ENCODE measurements at places on chromosomes 1 and 21. TPM values are rescaled to one million over a fixed set of nuclear protein-coding genes. Genes with fewer than 3 reads are reported as not detected.

DNA sequence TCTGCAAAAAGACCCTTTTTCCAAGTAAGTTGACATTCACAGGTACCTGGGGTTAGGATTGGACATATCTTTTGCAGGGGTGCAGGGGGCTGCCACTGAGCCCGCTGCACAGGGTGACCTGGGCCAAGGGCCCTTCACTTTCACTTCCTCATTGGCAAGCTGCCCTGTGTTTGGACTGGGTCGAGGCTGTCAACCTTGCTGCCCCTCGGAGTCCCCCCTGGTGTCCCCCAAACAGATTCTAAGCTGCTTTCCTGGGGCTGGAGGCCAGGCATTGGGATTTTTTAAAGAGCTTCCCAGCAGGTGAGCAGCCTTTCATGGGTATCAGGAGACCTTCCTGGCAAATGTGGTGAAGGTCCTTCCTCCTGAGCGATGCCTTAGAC, 7.9 kb upstream of the UMODL1 start:
- no peak for DNase-seq
- peaks cover 3% of the 10 kb centered on the region for H3K4me1 ChIP-seq
- no peak overlapping the region for H3K4me3 ChIP-seq
- no peak overlapping the region for H3K27ac ChIP-seq
- H3K27me3 ChIP-seq = peaks cover 9% of the 10 kb centered on the region
- H3K36me3 ChIP-seq = no peaks in the 10 kb centered on the region

DNA sequence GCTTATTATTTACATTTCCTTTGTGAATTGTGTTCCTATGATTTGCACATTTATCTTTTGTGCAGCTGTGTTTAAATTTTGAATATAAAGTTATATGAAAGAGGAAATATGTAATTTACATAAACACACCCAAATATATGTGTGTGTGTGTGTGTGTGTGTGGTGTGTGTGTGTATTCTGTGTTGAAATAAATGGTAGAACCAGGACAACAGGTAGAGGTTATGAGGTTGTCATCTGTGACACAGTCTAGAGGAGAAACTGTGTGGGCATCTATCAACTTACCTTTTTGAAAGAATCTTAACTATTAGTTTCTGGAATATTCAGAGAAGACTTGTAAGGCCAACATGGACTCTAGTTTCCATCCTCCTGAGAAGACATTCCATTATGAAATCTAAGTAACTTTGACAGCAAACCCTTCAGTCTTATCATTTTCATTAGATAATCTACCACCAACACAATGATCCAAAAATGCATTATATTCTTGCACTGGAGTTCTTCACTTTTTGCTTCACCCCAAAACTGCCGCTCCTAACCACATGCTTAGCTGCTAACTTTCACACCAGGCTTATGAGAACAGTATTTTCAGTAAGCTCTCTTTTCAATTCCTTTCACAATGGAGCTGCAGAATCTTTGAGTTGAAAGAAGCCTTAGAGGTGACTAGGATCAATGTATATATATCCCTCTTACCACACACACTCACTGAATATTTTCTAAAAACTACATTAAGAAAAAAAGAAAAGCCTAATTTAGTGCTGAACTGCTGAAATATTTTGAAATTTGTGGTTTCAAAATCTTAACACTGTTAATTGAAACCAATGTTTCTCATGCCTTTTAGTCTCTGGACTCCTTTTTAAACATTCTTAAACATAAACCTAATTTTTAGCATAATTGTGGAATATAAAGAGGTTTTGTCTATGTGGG, 21.8 kb downstream of the PTPRC start:
- H3K4me3 ChIP-seq = no peak overlapping the region
- no peak for DNase-seq
- H3K27ac ChIP-seq = no peak overlapping the region
- H3K36me3 ChIP-seq = no peaks in the 10 kb centered on the region
- peaks cover 8% of the 10 kb centered on the region for H3K4me1 ChIP-seq

DNA sequence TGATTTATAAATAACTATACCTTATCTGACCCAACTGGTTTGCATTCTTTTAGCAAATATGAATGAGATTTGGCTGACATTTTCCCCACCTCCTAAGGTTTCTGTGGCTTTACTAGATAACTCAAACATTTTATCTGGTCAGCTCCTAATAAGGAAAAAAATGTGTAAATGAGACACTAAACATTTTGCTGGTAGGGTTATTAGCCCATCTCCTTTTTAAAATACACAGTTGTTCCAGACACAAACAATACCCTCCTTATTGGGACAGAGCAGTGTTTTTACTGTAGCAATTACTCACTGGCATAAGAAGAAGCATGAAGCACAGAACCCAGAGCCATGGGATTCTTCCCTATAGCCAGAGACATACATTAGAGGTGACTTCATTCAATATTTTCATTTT, 53.8 kb upstream of the NUF2 start:
- no peak for DNase-seq
- H3K27me3 ChIP-seq = no peaks in the 10 kb centered on the region
- no peaks in the 10 kb centered on the region for H3K36me3 ChIP-seq
- peaks cover 3% of the 10 kb centered on the region for H3K4me1 ChIP-seq

DNA sequence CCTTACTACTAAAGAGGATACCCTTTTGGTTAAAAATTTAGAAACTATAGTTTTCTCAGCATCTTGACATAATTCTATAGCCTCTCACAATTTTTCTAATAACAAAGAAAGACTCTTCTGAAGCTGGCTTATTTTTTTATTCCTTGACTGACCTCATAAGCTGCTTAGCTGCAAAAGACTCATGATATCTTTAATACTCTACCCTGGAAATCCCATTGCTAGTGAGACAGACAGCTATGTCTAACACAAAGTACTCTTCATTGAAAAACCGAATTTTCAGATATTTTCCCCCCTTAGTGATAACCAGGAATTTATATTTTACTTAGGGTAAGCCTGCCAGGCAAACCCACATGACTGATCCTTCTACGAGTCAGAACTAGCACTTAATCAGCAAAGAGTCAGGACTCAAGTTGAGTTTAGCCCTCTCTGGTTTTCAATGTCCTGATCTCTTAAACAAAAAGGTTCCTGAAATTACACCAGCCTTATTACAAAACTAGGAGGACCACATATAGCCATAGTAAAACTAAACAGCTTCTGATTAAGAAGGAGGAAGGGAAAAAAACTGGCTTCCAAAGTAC, 56.9 kb downstream of the ENAH start:
- H3K4me3 ChIP-seq = no peak overlapping the region
- no peak overlapping the region for H3K27ac ChIP-seq
- 0 out of 2 replicates have a peak, but pooled peaks cover 2% of the 10 kb centered on the region for H3K4me1 ChIP-seq
- DNase-seq = peak; percentile 24

- H3K27me3 ChIP-seq = no peaks in the 10 kb centered on the region
- no peak overlapping the region for H3K4me3 ChIP-seq
- no peak overlapping the region for H3K27ac ChIP-seq
Measured at GRCh38 chr1:218259800-218260199, 25.3 kb upstream of the RRP15 start.

GRCh38 chr1:207755846-207756693, 4.2 kb downstream of the CD46 start:
- no peaks in the 10 kb centered on the region for H3K27me3 ChIP-seq
- DNase-seq = no peak
- no peak overlapping the region for H3K4me3 ChIP-seq

GRCh38 chr1:227215863-227216510, 102.3 kb downstream of the CDC42BPA start:
- no peaks in the 10 kb centered on the region for H3K4me1 ChIP-seq
- no peaks in the 10 kb centered on the region for H3K27me3 ChIP-seq
- no peak overlapping the region for H3K27ac ChIP-seq
- peak; percentile 16 for DNase-seq
- no peak overlapping the region for H3K4me3 ChIP-seq
- H3K36me3 ChIP-seq = no peaks in the 10 kb centered on the region

GRCh38 chr1:107964336-107965109, 457 bp downstream of the VAV3 start:
- H3K4me1 ChIP-seq = no peaks in the 10 kb centered on the region
- DNase-seq = no peak
- H3K36me3 ChIP-seq = no peaks in the 10 kb centered on the region
- no peak overlapping the region for H3K27ac ChIP-seq

GRCh38 chr1:214327514-214327913, 46.6 kb downstream of the SMYD2 start:
- H3K36me3 ChIP-seq = no peaks in the 10 kb centered on the region
- no peak overlapping the region for H3K27ac ChIP-seq
- H3K27me3 ChIP-seq = no peaks in the 10 kb centered on the region

GRCh38 chr1:147509786-147510395, 31.4 kb upstream of the BCL9 start:
- H3K27me3 ChIP-seq = peaks cover 9% of the 10 kb centered on the region
- DNase-seq = no peak
- H3K4me3 ChIP-seq = no peak overlapping the region
- no peaks in the 10 kb centered on the region for H3K4me1 ChIP-seq
- H3K36me3 ChIP-seq = no peaks in the 10 kb centered on the region

DNA sequence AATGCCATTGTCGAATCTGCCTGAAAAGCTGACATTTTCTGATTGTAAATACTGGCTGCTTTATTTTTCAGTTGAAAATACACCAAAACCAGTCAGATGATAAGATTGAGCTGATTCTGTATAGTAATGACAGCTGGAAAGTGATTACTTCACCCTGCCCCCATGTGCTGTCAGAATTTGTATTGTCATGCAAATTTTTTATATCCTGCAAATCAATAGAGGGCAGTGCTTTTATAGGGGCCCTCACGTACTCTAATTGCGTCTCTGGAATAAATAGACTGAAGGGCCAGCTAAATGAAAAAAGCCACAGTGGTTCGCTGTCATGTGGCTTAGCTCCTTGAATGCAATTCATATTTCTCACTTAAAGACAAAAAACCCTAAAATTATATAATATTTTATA, 208.6 kb downstream of the LHX8 start:
- no peaks in the 10 kb centered on the region for H3K4me1 ChIP-seq
- DNase-seq = no peak
- no peak overlapping the region for H3K27ac ChIP-seq
- no peak overlapping the region for H3K4me3 ChIP-seq
- H3K36me3 ChIP-seq = no peaks in the 10 kb centered on the region

- peaks cover 5% of the 10 kb centered on the region for H3K4me1 ChIP-seq
- H3K27ac ChIP-seq = no peak overlapping the region
- no peaks in the 10 kb centered on the region for H3K27me3 ChIP-seq
- no peaks in the 10 kb centered on the region for H3K36me3 ChIP-seq
- no peak for DNase-seq
- no peak overlapping the region for H3K4me3 ChIP-seq
Measured at GRCh38 chr1:66444438-66445265, 89.3 kb upstream of the SGIP1 start.

GRCh38 chr1:16981269-16981849, 939 bp upstream of the MFAP2 start:
- DNase-seq = peak; percentile 92
- no peaks in the 10 kb centered on the region for H3K27me3 ChIP-seq
- no peak overlapping the region for H3K27ac ChIP-seq

DNA sequence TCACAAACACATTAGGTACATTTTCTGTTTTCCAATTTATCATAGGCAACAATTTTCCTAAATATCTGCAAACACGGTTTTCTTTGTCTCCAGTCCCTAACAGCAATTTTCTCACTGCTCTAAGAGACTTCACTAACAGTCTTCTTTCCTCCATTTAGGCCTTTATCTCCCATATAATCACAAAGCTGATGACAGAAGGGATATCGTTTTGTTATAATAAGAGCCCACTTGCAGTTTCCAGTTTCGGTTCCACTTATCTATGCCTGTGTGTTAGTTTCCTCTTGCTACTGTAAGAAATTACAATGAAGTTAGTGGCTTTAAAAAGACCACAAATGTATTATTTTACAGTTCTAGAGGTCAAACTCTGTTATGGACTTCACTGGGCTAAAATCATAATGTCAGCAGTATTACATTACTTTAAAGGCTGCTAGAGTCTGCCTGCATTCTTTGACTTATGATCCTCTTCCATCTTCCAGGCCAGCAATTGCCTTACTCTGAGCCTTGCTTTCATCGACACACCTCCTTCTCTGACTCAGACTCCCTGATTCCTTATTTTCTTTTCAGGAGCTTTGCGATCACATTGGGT, 549.3 kb downstream of the NCAM2 start:
- H3K4me1 ChIP-seq = no peaks in the 10 kb centered on the region
- DNase-seq = peak; percentile 9
- H3K4me3 ChIP-seq = no peak overlapping the region
- H3K27ac ChIP-seq = no peak overlapping the region
- no peaks in the 10 kb centered on the region for H3K36me3 ChIP-seq
- H3K27me3 ChIP-seq = no peaks in the 10 kb centered on the region

DNA sequence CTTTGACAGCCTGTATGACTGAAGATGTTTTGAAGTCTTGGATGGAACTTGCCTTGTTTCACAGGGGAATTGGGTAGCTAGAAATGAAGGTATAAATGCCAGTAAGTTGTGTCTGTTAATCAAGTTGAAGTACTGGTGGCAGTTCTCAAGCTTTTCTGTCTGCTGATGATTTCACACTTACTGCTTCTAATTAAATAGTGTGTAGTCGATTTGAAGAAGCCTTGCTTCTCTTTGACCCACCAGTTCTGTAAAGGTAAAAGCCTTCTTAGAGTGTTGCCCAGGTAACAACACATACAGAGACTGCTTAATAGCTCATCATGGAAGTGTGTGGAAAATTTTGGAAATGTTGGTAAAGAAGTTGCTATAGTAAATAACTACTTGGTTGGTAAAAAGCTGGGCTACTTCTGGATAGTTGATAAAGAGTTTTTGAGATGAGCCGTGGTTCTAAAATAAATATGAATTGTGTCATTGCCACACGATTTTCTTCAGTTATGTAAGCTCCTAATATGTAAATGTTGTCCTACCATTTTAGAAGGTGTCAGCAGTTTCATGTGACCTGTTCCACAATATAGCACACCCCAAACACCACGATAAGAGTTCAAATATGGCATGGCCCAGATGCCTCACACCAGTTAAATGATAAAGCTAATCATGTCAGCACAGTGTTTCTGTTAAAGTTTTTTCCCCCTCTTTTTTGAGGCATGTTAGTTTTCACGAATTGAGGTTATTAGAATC, 7.4 kb downstream of the RABGAP1L start:
- no peaks in the 10 kb centered on the region for H3K27me3 ChIP-seq
- DNase-seq = no peak
- no peak overlapping the region for H3K4me3 ChIP-seq

- H3K36me3 ChIP-seq = no peaks in the 10 kb centered on the region
- 0 out of 2 replicates have a peak, but pooled peaks cover 2% of the 10 kb centered on the region for H3K4me1 ChIP-seq
- H3K27me3 ChIP-seq = no peaks in the 10 kb centered on the region
- no peak overlapping the region for H3K27ac ChIP-seq
- no peak overlapping the region for H3K4me3 ChIP-seq
Measured at GRCh38 chr1:77280962-77281361, 857 bp upstream of the AK5 start.

GRCh38 chr1:6704746-6705145, 3.1 kb upstream of the DNAJC11 start:
- DNase-seq = no peak
- no peak overlapping the region for H3K4me3 ChIP-seq
- H3K36me3 ChIP-seq = no peaks in the 10 kb centered on the region
- H3K27me3 ChIP-seq = peaks cover 16% of the 10 kb centered on the region

The IGSF21 gene
- total RNA-seq = not detected

The TAGLN2 gene
- 365 TPM for total RNA-seq

The FBLIM1 gene
- 43.6 TPM for total RNA-seq

The LDLRAD1 gene
- total RNA-seq = not detected

The NLRP3 gene
- total RNA-seq = not detected

The RGSL1 gene
- not detected for total RNA-seq

All from IMR-90 (cell line).